Forelimb muscle (tissue), 1 donor: ENCODE measurements at places on chromosomes 12 and 14. TPM values are rescaled to one million over a fixed set of nuclear protein-coding genes. Genes with fewer than 3 reads are reported as not detected.

DNA sequence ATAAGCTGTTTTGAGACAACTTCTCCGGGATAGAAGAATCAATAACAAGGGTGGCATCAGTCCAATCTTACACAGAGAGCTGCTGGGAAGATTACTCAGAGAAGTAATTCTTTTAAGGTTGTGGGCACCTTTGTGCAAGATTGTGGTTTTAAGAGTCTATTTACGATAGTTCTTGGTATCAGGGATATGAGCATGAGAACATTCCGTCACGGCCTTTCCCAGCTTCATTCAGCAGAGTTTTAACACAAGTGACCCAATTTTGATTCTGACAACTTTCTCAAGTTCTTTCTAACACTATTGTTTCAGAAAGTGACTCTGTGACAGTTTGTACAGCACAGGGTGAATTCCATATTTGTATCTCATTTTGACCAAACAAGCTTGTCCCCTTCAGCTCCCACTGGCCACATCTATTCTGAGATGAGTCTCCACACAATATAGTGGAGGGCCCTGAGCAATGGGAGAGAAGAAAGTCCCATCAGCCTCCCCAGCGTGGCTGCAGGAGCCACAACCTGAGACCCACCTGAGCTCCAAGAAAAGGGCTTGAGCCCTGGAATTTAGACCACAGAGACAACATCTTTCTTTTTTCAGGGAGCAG, 869.2 kb downstream of the TMEM121 start:
- no peak for DNase-seq

DNA sequence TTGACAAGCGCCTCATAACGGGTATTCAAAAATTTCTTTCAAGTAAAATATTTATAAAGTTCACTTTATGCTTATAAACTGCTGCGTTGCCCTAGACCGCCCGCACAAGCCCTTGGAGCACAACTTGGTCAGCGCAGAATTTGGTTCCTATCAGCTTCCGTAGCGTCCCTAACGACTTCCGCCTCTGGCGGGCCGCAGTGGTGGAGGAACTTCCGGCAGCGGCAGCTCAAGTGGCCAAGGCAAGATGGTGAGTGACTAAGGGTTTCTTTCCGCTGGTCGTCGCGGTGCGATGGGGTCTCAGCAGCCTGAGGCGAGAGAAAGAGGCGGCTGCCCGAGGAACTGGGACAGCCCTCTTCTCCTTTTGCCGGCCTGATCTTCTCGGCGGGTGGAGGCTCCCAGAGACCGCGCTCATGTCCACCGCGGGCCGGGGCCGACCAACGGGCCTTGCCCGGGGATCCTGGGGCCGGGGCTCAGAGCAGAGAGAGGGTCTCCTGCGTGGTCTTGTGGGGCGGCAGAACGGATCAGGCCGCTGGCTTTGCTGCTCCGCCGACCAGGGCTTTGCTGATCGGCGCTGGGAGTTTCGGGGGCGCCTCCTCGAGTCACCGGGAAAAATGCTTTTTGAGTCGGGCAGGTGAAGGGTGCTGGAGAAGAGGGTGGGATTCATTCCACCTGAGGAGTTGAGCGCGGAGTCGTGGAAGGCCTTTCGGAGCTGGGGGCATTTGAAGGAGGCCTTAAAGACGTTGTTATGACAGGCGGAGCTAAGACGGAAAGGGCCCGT, at the start of gene PSMC1:
PSMC1 (plus strand) TSS at position 200 of the 778 bp plus-strand sequence; CDS start at position 245, 45 bp downstream.
- DNase-seq: peak; percentile 91

DNA sequence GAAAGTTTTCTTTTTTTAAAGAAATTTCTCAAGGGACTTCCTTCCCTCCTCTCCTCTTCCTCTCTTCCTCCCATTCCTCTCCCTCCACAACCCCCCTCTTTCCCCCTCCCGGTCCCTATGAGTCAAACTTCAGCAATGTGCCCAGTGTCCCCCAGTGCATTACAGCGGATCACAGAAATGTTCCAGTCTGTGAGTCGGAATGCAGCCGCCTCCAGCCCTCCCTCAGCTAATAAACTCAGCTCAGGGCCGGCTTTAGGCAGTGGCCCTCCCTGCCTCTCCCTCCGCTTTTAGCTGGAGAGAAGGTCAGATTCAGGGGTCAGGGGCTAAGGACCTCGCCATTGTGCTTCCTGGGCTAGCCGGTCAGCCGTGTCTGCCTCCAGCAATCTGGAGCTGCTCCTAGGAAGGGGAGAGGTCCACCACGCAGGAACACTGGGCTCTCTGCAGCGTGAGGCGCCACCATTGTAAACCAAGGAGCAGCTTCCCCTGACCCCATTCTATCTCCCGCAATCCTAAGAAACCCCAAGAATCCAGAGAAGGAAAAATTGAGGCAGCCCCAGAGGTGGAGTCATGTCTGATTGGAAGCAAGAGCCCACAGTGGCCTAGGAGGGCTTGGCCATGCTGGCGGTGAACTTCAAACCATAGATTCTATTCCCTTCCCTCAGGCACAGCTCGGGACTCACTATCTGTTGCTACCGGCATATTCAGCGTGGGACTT, 1.1 kb upstream of the HDAC7 start:
- DNase-seq: peak; percentile 80

- DNase-seq: no peak
Measured at GRCh38 chr12:95731519-95731958, 59.0 kb downstream of the NTN4 start.

GRCh38 chr12:53694756-53695151, 18.9 kb upstream of the ATP5MC2 start:
- DNase-seq: no peak

- no peak for DNase-seq
Measured at GRCh38 chr12:51669996-51670395, 79.0 kb downstream of the SCN8A start.

- DNase-seq: no peak
Measured at GRCh38 chr12:66044731-66045130, 85.8 kb downstream of the LLPH start.

GRCh38 chr14:101033006-101033405, 129.5 kb upstream of the RTL1 start:
- DNase-seq: no peak

DNA sequence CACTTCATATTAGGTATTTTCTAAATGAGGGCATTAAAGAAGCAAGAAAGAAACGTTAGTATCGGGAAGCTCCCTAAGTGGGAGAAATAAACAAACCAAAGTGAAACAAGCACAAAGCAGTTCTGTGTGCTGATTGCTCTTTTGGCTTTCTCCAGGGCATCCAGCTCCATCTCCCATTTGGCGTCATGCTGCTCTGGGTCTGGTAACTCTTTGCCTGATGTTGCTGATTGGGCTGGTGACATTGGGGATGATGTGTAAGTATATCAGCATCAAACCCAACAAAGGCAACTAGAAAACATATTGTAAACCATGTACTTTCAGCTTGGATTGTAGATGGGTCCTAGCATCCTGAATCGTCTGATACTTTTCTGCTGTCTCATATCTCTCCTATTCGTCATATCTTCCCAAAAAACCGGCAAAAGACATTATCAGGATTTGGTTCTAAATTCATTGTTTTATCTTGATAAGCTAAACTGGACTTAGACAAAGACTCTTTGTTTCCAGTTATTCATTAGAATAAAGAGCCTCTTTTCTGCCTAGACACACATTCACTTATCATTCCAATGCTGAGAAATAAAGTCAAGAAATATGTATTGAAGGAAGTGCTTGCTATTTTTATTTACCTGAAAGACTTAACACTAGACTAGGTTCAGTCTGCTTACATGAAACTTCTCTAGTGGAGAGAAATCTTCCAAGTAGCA, 2.4 kb downstream of the CLEC12B start:
- DNase-seq: no peak

DNA sequence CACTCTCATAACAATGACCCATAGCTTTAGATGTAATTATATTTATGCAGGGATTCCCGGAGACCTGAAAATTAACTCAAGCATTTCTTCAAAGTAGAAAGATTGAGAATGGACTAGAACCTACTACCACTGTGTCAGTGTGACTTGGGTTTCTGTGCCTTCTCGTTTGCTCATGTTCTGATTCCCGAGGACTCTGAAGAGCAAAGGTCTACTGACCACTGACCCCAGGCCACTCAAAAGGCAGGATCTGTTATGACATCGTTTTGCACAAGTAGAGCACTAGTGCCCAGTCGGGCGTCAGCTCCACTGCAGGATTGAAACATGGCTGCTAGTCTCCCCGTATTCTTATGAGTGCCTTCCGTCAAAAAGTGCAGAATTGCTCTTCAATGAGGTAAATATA, 53.8 kb upstream of the DHRS4 start:
- DNase-seq: no peak

DNA sequence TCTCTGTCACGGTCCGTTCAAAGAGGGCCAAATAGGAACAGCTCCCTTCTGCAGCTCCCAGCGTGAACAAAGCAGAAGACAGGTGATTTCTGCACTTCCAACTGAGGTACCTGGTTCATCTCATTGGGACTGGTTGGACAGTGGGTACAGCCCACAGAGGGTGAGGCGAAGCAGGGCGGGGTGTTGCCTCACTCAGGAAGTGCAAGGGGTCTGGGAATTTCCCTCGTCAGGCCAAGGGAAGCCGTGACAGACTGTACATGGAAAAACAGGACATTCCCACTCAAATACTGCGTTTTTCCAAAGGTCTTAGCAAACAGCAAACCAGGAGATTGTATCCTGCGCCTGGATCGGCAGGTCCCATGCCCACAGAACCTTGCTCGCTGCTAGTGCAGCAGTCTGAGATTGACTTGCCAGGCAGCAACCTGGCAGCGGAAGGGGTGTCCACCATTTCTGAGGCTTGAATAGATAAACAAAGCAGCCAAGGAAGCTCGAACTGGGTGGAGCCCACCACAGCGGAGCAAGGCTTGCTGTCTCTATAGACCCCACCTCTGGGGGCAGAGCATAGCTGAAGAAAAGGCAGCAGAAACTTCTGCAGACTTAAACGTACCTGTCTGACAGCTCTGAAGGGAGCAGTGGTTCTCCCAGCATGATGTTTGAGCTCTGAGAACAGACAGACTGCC, 22.7 kb downstream of the SLC38A1 start:
- no peak for DNase-seq

- DNase-seq: no peak
Measured at GRCh38 chr14:75458305-75458704, 30.5 kb downstream of the JDP2 start.

GRCh38 chr14:61498303-61498702, 176.9 kb downstream of the PRKCH start:
- DNase-seq: no peak

DNA sequence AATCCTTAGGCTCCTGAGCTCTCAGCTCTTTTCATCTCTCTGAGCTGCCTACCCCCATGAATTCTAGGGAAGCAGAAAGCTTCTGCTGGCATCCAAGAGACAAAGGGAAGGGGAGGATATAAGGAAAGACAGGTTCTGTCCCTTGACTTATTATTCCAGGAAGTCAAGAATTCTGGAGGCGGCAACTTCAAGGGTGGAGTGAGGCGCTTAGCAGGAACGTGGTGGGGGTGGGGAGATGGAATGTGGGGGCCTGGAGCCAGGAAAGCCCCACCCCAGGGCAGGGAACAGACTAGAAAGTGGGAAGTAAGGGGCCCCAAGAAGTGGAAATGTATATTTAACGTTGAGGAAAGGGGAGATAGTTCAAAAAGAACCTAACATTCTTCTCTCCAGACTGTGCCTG, 1.4 kb downstream of the CALCOCO1 start:
- DNase-seq: no peak

- no peak for DNase-seq
Measured at GRCh38 chr14:100084591-100084990, 19.4 kb downstream of the EVL start.

DNA sequence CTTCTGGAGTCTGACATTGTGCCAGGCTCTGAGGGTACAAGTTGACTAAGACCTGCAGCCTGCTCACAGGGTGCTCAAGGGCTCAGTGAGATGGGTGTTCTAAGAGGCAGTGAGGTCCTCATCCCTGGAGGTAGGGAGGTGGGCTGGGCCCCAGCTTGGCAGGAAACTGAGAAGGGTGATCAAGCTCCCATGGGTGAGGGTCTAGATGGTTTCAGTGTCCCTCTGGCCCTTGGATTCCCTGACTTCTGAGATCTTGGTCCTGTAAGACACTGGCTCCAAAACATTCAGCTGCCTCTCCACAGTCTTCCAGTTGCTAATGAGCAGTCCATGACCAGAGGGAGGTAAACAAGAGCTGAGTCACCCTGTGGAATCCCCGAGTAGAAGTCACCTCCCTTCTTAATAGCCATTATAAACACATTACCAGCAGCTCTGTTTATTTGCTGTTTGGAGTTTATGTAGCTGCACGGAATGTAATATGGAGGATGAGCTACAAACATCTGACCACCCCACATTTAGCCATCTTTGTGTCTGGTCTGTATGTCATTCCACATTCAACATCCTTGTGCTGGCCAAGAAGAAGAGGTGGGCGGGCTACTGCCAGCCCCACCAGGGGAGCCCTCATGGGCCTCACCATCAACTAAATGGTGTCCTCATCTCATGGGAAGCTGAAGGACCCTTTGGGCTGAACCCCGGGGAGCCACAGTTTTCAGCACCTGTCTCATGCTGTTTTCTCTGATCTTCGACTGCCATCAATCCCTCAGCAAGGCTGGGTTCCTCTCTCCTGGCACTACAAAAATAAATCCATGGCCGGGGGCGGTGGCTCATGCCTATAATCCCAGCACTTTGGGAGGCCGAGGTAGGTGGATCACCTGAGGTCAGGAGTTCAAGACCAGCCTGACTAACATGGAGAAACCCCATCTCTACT, 37.2 kb upstream of the BDKRB2 start:
- DNase-seq: no peak

DNA sequence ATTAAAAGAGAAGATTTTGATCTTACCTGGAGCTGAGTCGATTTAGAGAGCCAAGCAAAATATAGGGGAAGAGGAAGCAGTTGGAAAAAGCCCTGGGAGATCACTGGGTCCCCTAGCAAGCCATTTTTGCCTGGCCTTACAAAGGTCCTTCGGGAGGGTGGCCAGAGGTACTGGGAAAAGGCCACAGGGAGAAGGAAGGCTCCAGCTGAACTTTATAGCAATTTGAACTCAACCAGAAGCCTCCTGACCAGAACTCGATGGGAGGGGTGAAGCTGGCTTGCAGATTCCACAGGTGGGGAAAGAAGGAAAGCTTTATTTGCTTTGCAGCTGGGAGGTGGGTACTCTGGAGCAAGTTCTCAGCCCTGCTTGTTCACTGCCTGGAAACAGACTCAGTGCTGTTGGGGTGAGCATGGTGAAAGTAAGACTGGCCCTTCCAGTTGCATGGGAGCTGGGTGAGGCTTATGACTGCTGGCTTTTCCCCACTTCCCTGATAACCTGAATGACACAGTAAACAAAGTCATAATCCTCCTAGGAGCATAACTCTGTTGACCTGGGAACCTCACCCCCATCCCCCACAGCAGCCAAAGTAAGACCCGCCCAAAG, 855.8 kb downstream of the FSCB start:
- DNase-seq: no peak

ZBTB42 gene
- 8.7 TPM for polyA plus RNA-seq

APOLD1 gene
- 7.3 TPM for polyA plus RNA-seq

HAL gene
- 0.20 TPM for polyA plus RNA-seq

ZNF839 gene
- polyA plus RNA-seq: 11.6 TPM

WSCD2 gene
- polyA plus RNA-seq: 1.9 TPM

GLIPR1L1 gene
- 0.20 TPM for polyA plus RNA-seq

ANO4 gene
- polyA plus RNA-seq: 0.78 TPM

KCNH3 gene
- 1.7 TPM for polyA plus RNA-seq

DAD1 gene
- polyA plus RNA-seq: 111 TPM

IFNG gene
- not detected for polyA plus RNA-seq

FIGNL2 gene
- 1.2 TPM for polyA plus RNA-seq

RPS6KA5 gene
- 7.4 TPM for polyA plus RNA-seq

PIWIL1 gene
- polyA plus RNA-seq: 0.08 TPM
